ENCODE measurements at places on chromosomes 6 and 20. TPM values are rescaled to one million over a fixed set of nuclear protein-coding genes. Genes with fewer than 3 reads are reported as not detected.

GRCh38 chr6:136927292-136927691, 5.2 kb downstream of the SLC35D3 start:
- no peak overlapping the region for H3K27ac ChIP-seq
- DNase-seq = peak; percentile 3
- no peaks in the 10 kb centered on the region for H3K4me1 ChIP-seq
- no peak overlapping the region for H3K4me3 ChIP-seq
- no peaks in the 10 kb centered on the region for H3K36me3 ChIP-seq
- H3K27me3 ChIP-seq = peaks cover 21% of the 10 kb centered on the region

DNA sequence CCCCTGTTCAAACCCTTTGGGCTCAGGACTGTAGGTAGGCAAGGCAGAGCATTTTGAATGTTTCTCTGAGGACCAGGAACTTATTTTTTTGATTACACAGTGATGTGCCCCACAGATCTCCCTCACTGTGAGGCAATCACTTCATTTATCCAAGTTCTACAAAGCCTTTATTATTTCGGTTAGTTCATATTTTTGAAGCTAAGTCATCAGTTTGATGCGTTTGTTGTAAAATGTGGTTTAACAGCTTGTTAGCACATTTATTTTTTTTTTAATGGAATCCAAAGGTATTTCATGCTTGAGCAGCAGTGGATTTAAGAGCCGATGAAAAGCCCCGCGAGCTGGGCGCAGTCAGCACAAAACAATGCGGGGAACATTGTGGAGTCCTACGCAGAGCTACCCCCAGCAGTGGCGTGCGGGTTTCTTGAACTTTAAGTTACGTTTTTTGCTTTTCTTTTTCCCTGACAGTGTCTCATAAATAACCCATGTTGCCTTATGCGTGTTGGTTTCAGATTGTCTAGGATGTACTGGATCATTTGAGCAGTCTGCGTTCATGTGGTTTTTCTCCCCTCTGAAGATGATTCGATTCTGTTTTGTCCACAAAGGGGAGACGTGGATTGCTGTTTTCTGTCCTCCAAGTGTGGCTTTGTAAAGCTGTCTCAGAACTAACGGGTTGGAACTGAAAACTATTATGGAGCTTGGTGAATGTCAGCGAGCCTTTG, 233.6 kb upstream of the BMP2 start:
- no peaks in the 10 kb centered on the region for H3K27me3 ChIP-seq
- H3K27ac ChIP-seq = no peak overlapping the region
- no peak overlapping the region for H3K4me3 ChIP-seq
- H3K4me1 ChIP-seq = no peaks in the 10 kb centered on the region

DNA sequence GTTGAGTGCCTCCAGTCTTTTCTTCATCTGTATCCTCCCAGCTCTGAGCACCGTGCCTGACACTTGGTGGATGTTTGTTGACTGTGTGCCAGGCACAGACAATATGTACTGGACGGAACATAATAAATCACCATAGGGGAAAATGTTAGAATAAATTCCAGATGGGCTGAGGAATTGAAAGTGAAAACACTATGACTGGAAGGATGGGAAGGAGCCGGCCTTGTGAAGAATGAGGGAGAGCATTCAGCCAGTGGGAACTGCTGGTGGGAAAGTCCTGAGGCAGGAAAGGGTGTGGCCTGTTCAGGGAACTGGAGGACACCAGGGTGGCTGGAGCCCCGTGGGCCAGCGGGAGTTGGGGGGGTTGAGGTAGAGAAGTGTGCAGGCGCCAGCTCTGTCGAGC, 75.4 kb downstream of the MTHFD1L start:
- H3K27me3 ChIP-seq = peaks cover 2% of the 10 kb centered on the region
- peaks cover 10% of the 10 kb centered on the region for H3K4me1 ChIP-seq
- peaks cover 48% of the 10 kb centered on the region for H3K36me3 ChIP-seq
- peak overlapping the region; percentile 71 for H3K27ac ChIP-seq
- H3K4me3 ChIP-seq = no peak overlapping the region

The TNNC2 gene
- not detected for total RNA-seq

The LPIN3 gene
- total RNA-seq = 11.9 TPM

The SLC35D3 gene
- total RNA-seq = not detected

DNA sequence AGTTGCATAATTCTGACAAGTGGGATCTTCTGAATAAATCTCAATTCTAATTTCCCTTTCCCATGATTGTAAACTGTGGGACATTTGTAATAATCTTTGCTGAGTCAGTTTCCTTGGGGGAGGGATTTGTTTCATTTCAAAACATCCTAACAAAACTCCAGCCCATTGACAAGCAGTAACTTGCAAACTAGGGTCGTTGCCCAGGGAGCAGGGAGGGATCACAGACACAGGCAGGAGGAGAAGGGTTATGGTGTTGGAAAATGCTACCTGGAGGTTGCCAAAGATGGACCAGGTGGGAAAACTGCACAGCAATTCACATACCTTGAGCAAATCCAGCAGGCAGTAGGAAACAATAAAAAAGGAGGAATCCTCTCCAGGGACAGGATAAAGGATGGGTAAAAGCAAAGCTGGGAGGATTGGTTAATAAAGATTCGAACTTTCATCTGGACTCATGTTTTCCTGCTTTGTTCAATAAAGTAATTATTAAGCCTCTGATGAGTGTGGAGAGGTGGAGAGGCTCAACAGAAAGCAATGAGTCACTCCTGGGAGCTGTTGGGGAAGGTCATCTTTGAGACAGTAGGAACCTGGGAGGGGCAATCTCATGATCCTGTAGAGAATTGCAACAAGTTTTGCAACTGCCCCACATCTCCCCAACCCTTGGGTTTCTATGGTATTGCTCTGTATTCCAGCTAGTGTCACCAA, 87.3 kb upstream of the AKIRIN2 start:
- peaks cover 19% of the 10 kb centered on the region for H3K4me1 ChIP-seq
- peak overlapping the region; percentile 54 for H3K27ac ChIP-seq
- H3K4me3 ChIP-seq = peak overlapping the region; percentile 64
- H3K27me3 ChIP-seq = no peaks in the 10 kb centered on the region

DNA sequence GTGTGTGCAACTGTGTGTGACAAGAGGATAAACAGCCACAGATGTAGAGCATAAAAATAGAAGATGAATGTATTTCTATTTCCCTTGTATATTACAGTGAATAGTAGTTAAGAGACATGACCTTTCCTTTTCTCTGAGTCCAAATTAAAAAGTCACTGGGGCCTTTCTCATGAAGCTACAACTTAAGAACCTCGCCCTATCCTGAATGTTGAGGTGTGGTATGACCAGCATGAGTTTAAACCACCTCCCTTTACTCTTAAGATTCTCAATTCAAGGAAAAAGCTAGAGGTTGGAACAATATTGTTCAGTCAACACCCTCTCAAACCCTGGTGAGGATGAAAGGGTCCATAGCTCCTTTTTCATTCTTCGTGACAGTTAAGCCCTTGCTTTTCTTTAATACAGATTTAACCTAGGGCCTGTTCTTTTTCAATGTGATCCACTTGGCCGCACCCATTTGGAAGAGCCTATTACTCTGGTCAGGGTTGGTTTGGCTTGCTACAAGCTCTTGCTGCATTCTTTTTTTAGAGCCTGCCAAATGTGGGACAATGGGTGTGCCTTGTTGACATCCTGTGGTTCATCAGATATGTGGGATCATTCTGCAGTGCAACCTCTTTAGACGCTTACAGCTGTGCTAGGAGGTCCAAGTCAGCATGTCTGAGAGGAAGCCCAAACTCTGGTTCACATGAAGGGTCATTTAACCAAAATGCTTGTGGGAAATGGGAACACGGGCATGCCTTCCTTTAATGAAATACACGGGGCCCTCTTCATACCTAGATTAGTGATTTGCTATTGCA, 290.0 kb downstream of the HAO1 start:
- no peak overlapping the region for H3K4me3 ChIP-seq
- no peak for DNase-seq
- no peaks in the 10 kb centered on the region for H3K4me1 ChIP-seq
- H3K36me3 ChIP-seq = no peaks in the 10 kb centered on the region
- H3K27ac ChIP-seq = no peak overlapping the region

DNA sequence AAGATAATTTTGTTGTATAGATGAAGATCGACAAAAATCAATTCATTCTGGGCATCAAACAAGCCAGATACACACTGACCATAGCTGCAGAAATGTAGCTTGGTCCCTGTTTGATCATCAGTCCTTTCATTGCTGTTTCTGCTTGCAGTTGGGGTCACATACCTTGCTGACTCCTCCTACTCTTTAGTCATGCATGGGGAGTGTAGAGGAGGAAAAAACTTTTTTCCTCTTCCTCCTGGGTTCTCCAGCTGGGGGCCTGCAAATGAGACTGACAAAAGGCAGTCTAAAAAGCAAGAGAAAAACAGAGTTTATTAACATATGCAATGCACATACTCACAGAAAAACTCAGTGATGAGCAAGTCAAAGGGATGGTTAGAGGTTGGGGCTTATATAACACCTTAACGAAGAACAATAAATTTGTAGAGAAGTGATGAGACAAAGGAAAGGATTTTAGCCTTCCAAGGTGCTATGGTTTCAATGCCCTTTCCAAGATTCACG, 105.8 kb downstream of the QRSL1 start:
- H3K4me1 ChIP-seq = no peaks in the 10 kb centered on the region
- no peaks in the 10 kb centered on the region for H3K36me3 ChIP-seq
- DNase-seq = no peak

- H3K27ac ChIP-seq = no peak overlapping the region
- peaks cover 1% of the 10 kb centered on the region for H3K27me3 ChIP-seq
- 0 out of 2 replicates have a peak, but pooled peaks cover 2% of the 10 kb centered on the region for H3K36me3 ChIP-seq
Measured at GRCh38 chr6:170092826-170093225, 198.1 kb downstream of the DLL1 start.

DNA sequence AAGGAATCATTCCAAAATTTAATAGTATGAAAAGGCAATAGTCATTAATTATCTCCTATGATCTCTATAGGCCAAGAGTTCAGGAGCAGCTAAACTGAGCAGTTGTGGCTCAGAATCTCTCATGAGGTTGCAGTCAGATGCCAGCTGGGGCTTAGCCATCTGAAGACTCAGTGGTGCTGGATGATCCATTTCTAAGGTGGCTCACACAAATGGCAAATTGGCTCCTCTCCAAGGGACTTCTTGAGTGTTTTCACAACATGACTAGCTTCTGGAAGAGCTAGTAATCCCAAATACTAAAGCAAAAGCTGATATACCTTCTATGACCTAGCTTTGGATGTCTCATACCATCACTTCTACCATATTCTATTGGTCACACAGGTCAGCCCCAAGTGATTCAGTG, 104.2 kb downstream of the HAO1 start:
- H3K27me3 ChIP-seq = peaks cover 2% of the 10 kb centered on the region
- H3K27ac ChIP-seq = no peak overlapping the region
- H3K4me3 ChIP-seq = no peak overlapping the region
- peaks cover 9% of the 10 kb centered on the region for H3K4me1 ChIP-seq

- H3K4me1 ChIP-seq = peaks cover 7% of the 10 kb centered on the region
- no peak overlapping the region for H3K27ac ChIP-seq
- no peaks in the 10 kb centered on the region for H3K36me3 ChIP-seq
- no peak overlapping the region for H3K4me3 ChIP-seq
Measured at GRCh38 chr20:8981482-8981881, 87.4 kb upstream of the PLCB4 start.

The RIPPLY2 gene
- total RNA-seq = not detected

- no peaks in the 10 kb centered on the region for H3K36me3 ChIP-seq
- H3K4me3 ChIP-seq = no peak overlapping the region
- peak; percentile 67 for DNase-seq
- no peak overlapping the region for H3K27ac ChIP-seq
- H3K27me3 ChIP-seq = peaks cover 14% of the 10 kb centered on the region
Measured at GRCh38 chr6:31007694-31008093, 2.6 kb upstream of the MUC22 start.
